ENCODE measurements at places on chromosomes 6 and 20. TPM values are rescaled to one million over a fixed set of nuclear protein-coding genes. Genes with fewer than 3 reads are reported as not detected.

DNA sequence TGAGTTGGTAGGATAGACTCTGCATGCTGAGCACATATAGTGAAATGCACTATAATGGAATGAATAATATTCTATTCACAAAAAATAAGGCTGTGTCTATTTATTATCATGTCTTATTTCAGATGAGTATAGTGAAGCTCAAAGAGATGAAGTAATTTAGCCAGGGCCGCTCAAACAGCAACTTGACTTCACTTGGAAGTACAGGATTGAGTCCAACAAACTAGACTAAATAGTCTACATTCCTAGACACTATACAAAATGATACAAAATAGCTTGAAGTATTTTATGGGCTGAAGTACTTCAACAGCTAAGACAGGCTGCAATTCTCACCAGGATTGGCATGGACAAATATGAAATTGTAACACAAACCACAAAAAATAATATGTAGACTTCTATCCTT lies 144.5 kb upstream of the DST start:
- no peak for DNase-seq

DNA sequence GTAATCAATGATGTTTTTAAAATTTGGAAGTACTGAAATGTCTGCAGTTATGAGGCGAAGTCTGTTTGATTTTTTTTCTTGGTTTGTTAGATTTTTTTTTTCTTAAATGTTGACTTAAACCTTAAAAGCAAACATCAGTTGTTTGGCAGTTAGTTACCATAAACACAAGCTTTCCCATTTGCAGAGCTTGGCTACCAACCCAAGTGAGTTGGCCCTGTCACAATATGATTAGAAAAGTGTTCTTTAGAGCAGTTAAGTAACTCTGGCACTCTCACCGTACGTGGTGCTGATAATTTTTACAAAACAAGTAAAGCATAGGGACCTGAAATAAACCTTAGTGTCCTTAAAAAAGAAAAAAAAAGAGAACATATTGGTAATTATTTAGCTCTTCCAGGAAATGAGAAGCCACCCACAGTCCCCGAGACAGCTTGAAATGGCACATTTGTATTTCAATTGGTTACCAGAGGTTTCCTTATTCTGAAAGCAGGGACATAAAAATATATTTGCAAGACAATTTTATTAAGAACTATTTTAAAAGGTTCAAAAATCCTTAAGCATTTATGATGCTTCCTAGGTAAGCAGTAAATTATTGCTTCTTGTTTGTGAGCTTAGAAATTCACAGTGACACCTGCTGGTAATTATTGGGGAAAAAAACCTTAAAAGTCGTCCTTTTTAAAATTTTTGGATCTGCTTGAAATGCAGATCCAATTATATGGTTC lies 3.9 kb downstream of the HEY2 start:
- DNase-seq = no peak

- DNase-seq = no peak
Measured at GRCh38 chr6:44699082-44699481, 311.6 kb downstream of the CDC5L start.

GRCh38 chr6:84227044-84227433 lies 404 bp downstream of the CEP162 start:
- DNase-seq = no peak

DNA sequence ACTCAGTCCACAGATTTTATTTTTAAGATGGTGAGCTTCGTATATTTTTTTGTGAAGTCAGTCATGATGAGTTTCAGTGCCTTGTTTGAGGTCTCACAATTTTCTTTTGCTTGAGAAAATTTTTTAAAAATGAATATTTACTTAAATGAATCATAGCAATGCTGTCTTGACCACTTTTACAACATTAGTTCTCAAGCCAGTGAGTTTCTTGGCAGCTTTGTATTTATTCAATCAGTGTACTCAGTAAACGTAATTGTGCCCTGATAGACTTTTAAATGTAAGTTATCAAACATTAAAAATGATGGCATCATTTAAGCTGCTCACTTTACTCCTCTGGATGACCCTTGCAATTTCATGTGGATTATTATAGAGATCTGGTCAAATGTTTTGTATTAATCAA lies 261.4 kb downstream of the KHDC1L start:
- no peak for DNase-seq

GRCh38 chr6:33721508-33721907 lies 10.0 kb upstream of the UQCC2 start:
- no peak for DNase-seq

- DNase-seq = no peak
Measured at GRCh38 chr6:57207141-57207540, 15.0 kb downstream of the RAB23 start.

Gene PLCB4
- 12.2 TPM for polyA plus RNA-seq

Gene CAP2
- 15.6 TPM for polyA plus RNA-seq

Gene MAP1LC3A
- polyA plus RNA-seq = 21.9 TPM

Gene ADGB
- polyA plus RNA-seq = 0.46 TPM
